ENCODE measurements at places on chromosomes 2 and 18.
A peak's percentile ranks its signal among the peaks of the same experiment; 100 is the strongest.

- no peak for DNase-seq
Measured at GRCh38 chr2:205293559-205293958, 388.7 kb upstream of the NRP2 start.

DNA sequence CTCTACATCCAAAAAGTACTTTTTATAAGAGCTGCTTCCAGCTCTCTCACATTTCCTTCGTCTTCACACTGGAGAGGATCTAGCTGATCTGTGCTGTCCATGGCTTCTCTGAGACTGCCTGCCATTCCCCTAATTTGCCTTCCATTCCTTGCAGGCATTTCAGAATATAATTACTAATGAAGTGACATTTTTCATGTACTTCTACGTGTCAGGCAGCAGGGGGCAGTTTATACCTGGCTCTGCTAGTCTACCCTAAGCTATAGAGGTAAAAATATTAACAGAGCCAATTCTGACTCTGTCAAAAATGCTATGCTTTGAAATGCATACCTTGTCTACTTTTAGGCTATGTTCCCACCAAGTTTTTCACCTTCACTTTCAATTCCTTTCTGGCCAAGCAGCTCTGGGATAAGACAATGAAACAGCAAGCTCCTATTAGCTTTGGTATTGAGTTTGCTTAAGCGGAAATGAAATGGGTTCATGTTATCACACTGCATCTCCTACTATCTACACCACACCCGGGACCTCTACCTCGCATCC, 81.9 kb downstream of the MEP1B start:
- DNase-seq: peak; percentile 6

DNA sequence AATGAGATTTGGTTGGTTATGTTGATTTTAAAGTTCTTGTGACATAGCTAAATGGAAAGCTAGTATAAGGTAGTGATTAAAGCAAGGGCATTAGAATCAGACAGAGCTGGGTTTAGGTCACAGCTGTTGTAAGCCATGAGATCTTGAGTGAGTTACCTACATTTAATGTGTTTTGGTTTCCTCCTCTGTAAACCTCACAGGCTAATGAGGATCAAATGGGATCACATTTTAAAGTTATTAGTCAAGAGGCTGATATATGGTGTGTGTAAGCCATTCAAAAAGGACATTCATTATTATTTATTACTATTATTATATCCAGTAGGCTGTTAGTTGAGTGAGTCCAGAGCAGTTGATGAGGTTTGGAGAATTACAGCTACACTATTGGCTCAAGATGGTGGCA, 416.2 kb downstream of the IRS1 start:
- DNase-seq: no peak

GRCh38 chr2:207974216-207974605, 51.1 kb downstream of the PLEKHM3 start:
- DNase-seq: no peak

DNA sequence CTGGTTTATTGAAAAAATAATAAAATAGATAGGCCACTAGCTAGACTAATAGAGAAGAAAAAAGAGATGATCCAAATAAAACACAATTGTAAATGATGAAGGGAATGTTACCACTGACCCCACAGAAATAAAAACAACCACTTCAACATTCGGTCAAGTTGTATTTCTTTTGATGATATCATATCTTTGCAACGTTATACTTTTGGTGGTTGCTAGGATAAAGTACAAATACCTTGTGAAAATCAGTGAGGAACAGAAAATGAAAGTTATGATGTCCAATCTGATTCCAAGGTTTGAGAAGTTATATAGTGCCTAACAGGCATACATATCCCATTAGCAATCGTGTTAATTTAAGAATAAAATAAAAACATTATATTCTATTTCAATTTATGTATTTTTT, 6.6 kb upstream of the ASNSD1 start:
- no peak for DNase-seq

- no peak for DNase-seq
Measured at GRCh38 chr2:232993231-232993821, 19.7 kb downstream of the NGEF start.

DNA sequence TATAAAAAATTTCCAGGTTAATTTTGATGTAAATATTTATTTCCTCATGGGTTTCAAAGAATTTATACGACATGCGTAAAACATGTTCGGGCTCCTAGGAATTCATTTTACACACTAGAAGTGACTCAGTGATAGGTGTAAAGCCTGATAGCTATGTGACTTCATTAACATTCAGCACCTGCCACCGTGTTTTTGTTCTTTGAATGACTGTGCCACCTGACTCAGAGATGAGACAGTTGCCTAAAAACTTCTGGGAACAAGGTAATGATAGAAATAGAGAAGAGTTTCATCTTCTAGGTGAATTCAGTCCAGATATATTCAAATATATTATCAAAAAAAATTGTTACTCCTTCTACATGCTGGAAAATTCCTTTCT, 10.0 kb downstream of the IL1R2 start:
- no peak for DNase-seq

- no peak for DNase-seq
Measured at GRCh38 chr2:235501673-235502031, 7.8 kb downstream of the AGAP1 start.

All from HS-5 (cell line).